Stomach (tissue), 19 donors: ENCODE measurements at places on chromosomes 5 and 9. TPM values are rescaled to one million over a fixed set of nuclear protein-coding genes. Genes with fewer than 3 reads are reported as not detected.

DNA sequence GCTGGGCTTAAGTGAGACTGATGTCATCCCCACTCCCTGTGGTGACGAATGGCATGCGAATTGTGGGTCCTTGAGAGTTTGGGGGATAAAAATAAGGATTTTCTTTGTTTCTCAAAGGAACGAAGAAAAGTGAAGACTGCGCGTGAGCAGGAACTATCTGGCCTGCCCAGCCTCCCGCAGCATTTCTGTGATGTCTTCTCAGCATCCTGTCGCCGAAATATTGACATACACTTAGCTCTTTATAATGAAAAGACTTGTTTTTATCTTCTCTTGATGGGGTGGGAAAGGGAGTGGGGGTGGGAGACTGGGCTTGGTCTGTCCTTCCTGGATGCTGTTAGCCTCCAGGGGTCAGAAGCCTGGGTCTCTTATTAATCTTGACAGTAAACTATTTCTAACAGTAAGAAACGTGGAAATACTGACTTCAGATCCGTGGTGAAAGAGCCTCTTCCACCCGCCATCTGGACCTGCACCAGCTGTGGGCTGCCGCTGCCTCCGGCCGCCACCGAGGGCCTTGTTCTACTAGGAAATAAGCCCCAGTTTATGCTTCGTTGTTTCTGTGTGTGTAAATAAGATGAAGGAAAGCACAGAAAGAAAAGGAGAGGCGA, 239.6 kb downstream of the FANCC start:
- peak; percentile 43 for DNase-seq

SPATA31A7 gene
- total RNA-seq = not detected

BAAT gene
- total RNA-seq = not detected

- DNase-seq = no peak
These were observed 12.4 kb upstream of the UBAC1 start for GRCh38 chr9:135973277-135974219.

DNA sequence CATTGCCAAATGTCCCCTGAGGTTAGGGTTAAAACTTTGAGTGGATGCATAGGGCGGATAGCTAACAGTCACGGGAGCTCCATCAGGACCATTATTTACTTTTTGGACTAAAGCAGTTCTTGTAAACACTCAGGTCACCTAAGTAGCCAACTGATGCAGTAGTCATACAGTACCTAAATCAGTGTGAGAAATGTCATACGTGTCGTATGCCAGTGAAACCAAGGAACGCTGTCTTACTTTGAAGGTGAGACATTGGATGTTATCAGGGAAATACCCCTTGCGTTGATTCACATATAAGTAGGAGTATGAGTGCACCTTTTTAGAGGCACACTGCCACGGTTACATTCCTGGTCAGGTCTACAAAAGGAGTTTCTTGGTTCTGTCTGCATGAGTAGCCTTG, 101.9 kb downstream of the LNPEP start:
- no peak for DNase-seq

GRCh38 chr5:67620424-67621397, 424.1 kb upstream of the CD180 start:
- DNase-seq = no peak

GRCh38 chr9:15512204-15512603, 1.4 kb upstream of the PSIP1 start:
- no peak for DNase-seq

GRCh38 chr9:110837401-110838005, 168.9 kb downstream of the MUSK start:
- no peak for DNase-seq

FRRS1L gene
- total RNA-seq = 0.43 TPM

DNA sequence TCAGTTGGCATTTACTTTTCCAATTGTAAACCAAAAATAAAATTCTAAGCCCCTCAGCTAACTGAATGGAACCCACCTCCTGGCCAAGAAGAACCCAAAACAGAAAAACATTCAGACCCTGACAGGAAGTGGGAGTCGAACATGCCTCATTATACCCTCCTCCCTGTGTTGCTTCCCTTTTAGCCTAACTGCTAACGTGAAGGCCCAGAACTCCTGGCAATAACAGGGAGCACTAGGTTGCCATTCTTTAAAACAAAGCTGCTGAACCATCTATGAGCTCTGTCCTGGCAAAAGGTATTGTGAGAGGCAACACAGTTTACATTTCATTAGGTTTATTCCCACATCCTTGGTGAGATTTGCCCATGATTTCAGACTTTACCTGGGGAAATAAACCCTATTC, 481.4 kb downstream of the CHSY3 start:
- no peak for DNase-seq

GRCh38 chr5:168899673-168900072, 320.5 kb upstream of the PANK3 start:
- DNase-seq = no peak

CD274 gene
- total RNA-seq = 9.3 TPM

IFNA2 gene
- not detected for total RNA-seq

- no peak for DNase-seq
These were observed 117.2 kb upstream of the CACNA1B start for GRCh38 chr9:137760426-137760825.

DNA sequence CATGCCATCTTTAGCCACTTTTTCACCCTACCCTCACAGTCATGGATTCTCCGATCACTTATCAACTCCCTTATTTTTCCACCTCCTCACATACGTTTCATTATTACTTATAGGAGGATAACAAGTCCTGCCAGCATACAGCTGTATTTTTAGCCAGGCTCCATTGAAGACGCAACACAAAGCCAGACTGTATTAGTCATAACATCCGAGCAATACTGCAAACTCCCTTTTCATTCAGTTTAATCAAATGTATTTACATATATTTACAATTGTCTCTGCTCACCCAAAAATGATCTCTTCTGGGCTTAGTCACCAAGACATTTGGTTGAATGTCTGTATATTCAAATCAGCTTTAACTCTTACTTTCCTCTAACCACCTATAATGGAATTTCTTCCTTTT, 126.4 kb upstream of the PRLR start:
- DNase-seq = no peak

DNA sequence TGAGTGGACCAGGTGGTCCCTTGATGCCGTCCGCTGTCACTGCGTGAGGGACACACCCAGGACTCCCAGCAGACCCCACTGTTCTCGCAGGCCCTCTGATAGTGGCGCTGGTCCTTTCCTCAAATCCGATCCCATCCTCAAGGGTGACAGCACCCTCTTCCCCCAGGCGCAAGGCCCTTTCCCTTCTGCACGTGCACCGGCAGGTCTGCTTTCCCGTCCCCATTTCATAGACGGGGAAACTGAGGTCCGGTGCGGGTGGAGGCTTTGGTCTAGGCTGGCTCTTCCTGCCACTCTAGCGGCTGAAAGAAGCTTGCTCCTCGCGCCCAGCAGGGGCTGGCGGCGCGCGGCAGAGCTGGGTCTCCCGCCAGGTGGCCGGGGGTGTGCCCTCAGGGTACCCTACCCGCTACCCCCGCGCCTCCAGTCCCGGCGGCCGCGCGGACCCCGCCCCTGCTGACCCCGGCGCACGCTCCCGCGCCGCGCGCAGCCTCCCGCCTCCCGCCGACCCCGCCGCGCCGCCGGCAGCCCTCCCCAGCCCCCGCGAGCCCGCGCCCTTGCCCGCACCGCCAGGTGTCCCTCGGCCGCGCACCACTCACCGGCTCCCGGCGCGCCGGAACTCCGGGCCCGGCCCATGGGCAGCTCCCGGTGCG, 453 bp downstream of the RASGEF1C start:
- DNase-seq = no peak

CCDC180 gene
- 16.5 TPM for total RNA-seq

- DNase-seq = no peak
These were observed 532.9 kb downstream of the ANXA1 start for GRCh38 chr9:73684601-73685000.

DNA sequence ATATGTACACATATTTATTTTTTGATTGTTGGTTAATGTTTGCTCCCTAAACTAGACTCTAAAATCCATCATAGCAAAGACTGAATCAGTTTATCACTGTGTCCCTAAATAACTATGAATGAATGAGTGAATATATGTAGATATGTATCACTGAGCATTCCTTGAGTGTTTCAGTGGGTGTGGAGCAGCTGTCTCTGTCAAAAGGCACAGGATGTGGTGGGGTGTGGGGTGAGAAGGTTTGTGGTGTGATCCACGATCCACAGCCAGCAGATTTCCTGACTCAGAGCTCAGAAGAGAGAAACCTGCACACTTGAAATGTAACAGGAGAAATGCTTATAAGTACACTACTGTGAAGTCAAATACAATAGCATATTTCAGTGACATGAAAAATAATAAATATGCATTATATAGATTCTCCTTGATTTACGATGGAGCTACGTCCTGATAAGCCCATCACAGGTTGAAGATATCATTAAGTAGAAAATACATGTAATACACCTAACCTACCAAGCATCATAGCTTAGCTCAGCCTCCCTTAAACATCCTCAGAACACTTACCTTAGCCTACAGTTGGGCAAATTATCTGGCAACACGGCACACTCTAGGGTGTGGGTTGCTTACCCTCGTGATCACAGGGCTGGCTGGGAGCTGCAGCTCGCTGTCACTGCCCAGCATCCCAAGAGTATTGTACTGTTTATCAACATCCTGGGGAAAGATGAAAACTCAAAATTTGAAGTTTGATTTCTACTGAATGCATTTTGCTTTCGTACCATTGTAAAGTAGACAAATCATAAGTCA, 287.0 kb downstream of the GAS1 start:
- no peak for DNase-seq

DNA sequence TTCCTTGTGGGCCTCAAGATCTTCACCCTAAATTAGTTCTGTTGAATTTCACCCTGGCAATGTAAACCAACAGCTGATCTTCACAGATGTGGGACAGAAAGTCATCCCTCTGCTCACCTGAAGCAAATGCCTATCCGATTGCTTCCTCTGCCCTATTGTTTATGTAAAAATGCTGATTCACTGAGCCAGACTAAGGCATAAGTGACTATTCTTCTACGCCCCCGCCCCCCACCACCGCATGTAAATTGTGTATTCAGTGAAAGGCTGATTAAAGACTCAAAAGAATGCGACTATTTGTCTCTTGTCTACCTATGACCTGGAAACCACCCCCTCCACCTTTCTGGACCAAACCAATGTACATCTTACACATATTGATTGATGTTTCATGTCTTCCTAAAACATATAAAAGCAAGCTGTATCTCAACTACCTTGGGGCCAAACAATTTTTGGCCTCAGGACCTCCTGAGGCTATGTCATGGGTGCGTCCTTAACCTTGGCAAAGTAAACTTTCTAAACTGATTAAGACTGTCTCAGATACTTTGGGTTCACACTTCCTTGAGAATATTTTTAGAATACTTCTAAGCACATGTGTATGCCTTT, 129.7 kb upstream of the BOD1 start:
- no peak for DNase-seq

CCNB1 gene
- 23.7 TPM for total RNA-seq

GRCh38 chr9:128921881-128922763, 1.3 kb downstream of the PHYHD1 start:
- DNase-seq = peak; percentile 55

GRCh38 chr9:81079055-81079454, 610.3 kb downstream of the TLE1 start:
- no peak for DNase-seq

DNA sequence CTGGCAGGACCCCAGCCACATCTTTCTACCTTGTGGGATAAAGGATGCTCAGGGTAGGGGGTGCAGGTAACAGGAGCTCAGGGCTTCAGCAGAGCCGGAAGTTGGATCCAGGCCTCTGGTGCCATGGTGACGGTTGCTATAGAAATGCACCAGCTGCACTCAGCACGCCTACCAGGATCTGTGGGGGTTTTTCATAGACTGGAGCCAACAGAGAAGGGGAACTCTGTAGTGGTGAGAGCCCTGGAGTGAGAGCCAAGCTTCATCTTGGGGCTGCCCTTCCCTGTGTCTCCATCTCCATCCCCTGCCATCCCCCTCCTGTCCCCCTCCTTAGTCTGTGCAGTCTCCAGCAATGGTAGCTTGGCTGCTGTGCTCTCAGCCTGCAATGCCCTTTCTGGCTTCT, 27.5 kb upstream of the BOD1 start:
- peak; percentile 37 for DNase-seq

ZBTB26 gene
- 5.2 TPM for total RNA-seq

- no peak for DNase-seq
These were observed 145.8 kb upstream of the MEF2C start for GRCh38 chr5:89028595-89029285.

FOXE1 gene
- not detected for total RNA-seq

DNA sequence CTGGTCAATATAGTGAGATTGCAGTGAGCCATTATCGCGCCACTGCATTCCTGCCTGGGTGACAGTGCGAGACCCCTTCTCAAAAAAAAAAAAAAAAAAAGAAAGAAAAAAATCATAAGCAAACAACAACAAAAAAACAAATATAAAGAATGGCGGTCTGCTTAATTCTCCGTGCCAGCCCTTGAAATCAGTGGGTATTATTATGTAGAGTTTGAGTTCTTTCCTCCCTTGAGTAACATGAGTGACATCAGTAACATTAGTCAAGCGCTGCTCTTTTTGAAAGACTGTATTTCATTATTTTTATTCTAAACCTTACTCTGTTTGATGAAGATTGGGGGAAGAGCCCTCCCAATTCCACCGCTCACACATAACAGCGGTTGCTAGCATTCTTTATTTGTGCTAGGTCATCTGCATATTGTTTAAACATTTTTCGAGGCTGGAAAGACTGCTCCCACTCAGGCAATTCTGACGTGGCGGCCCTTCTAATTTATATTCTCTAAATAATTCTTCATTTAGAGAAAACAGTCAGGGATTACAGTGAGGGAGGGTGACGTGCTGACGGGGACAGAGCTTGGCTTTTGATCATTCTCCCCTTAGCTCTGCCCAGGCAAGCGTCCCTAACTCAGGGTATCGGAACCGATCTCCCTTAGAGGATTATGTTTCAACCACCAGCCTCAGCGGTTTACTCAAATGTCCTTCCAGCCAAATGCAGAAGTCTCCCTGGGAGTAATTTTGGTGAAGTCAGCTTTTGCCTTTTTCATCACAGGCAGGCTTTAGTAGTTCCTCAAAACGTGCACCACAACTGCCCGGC, 860 bp upstream of the MARCHF6 start:
- DNase-seq = no peak

PKN3 gene
- total RNA-seq = 5.0 TPM

GRCh38 chr9:127741831-127742434, 6.8 kb upstream of the TOR2A start:
- peak; percentile 82 for DNase-seq

DNA sequence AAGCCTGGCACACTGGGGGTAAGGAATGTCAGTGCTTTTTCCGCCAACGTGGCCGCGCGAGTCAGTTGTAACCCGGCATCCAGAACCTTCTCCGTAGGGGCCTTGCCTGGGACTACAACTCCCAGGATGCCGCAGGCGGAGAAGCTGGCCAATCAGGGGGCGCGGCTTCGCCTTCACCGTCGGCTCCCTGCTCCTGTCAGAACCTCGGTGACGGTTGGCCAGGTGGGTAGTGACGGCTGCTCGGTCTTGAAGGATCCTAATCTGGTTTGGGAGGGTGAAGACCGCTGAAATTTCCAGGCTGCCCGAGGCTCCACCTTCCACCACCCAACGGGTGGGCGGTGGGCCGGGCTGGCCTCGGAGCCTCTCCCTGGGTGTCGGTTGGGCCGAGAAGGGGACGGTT, at the start of gene C5orf58:
TSS of gene C5orf58 (plus strand) at position 200 of the 400 bp plus-strand sequence. CDS start 1,992 bp downstream, outside the sequence.
- DNase-seq = no peak

GRCh38 chr9:132861666-132862065, 16.4 kb downstream of the AK8 start:
- DNase-seq = no peak
